ENCODE measurements at places on chromosomes 7 and 10.

- no peak for DNase-seq
Measured at GRCh38 chr10:65864036-65864435, 1061.8 kb upstream of the LRRTM3 start.

DNA sequence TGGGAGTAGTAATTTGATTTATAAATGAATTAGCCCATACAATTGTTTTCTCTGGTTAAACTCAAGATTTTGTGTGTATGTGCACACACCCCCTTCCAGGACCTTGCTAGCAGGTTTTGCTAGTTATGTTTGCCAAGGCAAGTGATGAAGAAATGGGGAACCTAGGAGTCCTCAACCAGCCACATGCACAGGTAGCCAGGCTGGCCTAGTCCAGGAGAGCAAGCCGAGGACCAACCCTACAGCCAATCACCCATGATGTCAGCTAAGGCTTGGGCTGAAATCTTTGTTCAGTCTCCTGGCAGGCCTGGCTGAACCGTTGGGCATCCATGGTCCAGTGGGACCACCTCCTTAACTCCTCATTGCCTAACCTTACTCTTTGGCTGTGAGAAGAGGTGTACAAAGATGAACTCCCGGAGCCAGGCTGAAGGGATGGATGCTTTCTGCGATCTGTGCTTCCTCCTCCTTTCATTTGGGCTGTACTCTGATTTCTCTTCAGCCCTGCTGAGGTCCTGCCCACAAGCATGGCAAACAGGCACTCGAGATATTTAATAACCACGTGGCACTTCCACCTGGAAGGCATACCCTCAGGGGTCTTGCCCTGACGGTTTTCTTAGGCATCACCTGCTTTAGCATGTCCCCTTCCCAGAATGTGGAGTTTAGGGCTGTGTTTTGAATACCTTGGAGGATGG, 22.1 kb downstream of the HNRNPA2B1 start:
- DNase-seq: no peak

DNA sequence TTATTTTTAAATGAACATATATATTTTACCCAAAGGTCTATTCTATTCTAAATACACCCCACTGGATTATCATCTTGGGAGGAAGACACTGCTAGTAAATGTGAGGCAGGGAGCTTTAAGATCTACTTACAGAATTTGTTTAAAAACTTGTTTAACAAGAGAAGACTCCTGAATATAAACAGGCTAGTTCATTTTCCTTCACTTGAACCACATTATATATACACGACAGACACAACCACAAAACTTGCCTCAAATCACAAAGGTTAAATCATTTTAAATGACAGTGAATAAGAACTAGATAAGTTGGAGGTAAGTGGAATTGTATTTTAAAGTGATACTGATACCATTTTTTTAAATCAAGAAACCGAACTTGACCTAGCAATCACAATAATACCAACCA, 109.2 kb downstream of the ATE1 start:
- DNase-seq: no peak

DNA sequence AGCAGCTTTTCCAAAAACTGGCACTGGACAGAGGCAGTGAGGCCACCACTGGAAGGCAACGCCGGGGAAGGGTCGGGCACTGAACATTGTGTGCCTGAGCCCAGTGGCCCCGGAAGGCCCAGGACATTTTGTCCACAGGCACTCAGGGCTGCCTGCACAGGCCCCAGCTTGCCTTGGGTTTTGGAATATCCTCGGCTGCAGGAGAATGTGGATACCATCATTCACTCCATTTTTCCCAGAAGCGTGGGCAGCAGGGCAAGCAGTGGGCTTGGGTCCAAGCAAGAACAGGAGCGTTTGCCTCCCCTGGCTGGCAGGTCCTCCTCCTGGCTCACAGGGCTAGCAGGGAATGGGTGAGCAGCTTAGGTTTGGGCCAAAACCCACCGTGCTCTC, 147.4 kb downstream of the EBF3 start:
- DNase-seq: no peak

- DNase-seq: no peak
Measured at GRCh38 chr10:59881640-59882039, 24.7 kb downstream of the CCDC6 start.

DNA sequence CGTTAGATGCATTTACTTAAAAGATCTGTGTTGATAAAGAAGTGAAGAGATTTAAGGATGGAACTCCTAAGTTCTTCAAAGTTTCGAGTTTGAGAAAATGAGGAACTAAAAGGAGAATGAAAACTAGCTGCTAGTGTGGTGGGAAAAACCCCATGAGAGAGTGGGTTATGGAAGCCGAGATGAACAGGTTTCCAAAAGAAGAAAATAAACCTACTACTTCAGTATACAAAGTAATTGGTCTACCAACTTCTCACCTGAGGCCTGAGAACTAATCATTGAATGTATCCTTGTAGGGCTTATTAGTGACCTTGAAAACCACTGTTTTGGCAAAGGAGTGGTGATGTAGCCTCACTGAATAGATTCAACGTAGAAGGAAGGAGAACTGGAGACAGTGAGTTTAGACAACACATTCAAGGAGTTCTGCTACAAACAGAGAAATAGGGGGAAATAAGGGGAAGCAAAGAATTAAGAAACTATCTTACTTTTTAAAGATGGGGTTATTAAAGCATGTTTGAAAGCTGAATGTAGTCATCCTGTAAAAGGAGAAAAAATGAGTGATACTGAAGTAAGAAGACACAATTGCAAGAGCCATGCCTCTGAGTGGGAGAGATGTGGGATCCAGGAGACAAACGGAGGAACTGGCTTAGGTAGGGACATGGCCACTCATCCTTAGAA, 50.8 kb downstream of the CH25H start:
- no peak for DNase-seq

- no peak for DNase-seq
Measured at GRCh38 chr7:549891-550625, 30.4 kb upstream of the PDGFA start.

DNA sequence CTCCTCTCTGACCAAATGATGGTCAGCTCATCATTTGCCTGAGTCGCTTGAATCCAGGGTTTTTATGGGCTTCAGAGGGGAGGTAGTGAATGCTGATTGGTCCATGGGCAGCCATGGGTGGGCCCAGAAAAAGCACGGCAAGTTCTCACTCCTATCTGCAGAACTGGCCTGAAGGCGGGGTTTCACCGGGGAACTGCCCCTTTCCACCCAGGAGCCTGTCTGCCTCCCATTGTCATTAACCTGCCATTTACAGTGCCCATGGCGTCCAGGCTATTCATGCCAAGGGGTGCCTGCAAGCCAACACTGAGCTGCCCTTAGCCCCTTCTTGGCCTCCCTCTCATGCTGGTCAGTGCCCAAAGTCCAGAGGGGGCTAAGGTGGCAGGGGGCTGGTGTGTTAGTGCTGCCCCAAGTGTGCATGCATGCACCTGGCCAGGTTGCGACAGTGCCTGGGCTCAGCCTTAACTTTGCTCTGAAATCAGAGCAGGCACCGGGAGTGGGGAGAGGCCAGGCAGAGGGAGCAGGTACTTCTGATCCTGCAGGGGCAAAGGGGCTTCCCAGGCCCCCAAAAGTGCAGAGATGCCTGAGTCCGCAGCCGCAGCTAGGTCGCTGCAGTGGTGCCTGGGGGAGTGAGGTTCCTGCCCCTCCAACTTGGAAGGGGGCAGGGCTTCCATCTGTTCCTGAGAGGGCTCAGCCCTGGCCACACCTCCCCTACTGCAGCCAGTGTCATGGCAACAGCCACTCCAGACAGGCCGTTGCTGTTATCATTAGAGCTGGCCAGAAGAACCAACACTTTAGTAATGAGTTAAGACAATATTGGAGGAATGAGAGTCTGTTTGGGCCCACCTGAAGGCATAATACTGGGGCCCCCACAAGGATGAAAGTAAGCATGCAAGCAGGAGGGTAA, 561.6 kb downstream of the GRM8 start:
- DNase-seq: no peak

DNA sequence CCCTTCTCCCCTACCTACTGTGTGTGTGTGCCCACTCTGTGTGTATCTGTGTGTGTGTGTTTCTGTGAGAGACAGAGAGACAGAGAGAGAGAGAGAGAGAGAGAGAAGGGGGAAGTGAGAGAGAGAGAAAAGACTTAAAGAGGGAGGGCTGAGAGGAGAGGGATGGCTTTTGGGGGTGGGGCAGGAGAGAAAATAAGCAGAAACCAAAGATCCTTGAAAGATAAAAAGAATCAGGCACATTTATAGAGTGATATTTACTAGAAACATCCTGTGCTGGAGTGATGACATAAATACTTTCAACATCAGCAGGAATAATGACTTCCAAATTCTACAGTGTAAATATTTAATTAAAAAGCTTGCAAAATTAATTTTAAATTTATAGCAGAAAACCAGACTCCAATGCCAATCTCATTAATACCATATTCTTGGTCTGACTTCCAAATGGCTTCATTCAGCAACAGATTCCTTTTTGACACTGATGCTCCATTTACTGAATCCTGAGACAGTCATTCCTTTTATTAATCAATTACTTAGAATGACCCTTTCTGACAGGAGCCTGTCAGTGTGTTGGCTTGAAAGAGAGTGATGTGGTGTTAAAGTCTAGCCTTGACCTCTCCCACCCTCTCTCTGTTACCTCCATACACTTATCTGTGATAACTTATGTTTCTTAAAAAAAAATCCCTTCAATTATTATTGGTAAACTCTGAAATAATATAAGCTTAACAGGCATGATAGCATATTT, 41.7 kb upstream of the WNT2 start:
- DNase-seq: no peak

DNA sequence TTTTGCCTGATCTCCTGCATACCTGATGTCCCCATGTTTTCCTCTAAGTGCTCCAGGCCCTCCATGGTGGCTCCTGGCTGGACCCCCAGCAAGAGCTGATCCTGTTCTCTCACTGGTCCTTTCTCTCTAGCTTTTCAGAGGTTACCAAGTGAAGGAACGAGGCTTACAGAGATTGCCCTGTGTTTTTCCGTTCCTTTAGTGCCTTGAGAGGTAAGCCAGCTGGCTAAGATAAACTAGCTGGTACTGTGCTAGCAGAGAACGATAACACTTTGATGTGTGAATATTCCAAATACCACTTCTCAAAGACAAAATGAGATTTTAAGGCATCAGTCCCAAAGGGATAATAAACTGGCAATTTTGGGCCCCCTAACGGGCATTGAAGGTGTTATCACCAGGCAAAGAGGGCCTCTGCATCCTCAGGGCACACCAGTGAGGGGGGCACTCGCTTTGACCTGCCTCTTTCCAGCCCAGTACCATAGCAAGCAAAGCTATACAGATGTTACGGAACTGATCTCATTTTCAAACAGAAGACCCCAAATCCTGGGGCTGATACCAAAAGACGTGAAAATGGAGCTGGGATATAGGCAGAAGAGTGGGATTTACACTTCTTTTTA, 8.4 kb upstream of the CCNY start:
- DNase-seq: no peak

GRCh38 chr10:12455766-12456165, 106.4 kb downstream of the CAMK1D start:
- no peak for DNase-seq

GRCh38 chr7:47335557-47336471, 246.1 kb downstream of the TNS3 start:
- DNase-seq: no peak

GRCh38 chr7:3884543-3884942, 583.5 kb downstream of the SDK1 start:
- DNase-seq: no peak

GRCh38 chr10:71233482-71233892, 21.1 kb downstream of the UNC5B start:
- no peak for DNase-seq

GRCh38 chr7:125122173-125122572, 192.5 kb upstream of the POT1 start:
- DNase-seq: no peak

DNA sequence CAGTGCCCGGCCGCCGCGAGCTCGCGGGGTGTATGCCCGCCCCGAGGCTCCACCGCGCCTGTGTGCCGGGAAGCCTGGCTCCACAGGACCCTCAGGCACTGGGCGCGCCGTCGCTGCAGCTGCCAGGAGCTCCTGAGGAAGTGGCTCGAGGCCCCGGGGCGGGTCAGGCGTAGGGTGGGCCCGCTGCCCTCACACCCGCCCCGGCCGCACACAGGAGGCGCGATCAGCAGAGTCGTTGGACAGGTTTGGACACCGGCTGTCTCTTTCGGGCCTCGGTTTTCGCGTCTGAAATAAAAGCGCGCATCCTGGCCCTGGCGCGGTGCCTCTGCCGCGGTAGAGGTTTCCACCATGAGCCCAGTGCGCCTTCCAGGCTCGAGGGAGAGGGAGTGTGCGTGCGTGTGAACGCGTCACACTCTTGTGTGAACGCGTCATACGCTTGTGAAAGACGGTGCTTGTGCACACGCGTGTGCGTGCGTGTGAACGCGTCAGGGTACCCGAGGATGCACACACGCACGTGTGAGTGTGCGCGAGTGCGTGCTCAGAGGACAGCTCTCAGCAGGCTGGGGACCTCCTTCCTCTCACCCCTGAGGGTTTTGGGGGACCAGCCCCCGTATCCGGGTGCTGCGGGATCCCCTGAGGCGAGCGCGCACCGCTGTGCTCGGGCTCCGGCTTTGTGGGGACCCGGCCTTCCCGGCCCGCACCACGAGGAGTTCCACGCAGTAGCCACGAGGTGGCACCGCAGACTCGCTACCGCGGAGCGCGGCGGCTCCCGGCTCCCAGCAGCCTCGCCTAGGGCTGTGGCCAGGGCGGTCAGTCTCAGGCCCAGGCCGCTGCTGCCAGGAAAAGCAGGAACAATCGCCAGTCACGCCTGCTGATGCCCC, 83.8 kb downstream of the BMS1 start:
- peak; percentile 18 for DNase-seq

- DNase-seq: no peak
Measured at GRCh38 chr10:123458933-123459332, 207.2 kb upstream of the GPR26 start.

GRCh38 chr7:28480595-28480994, 68.3 kb downstream of the CREB5 start:
- DNase-seq: no peak

DNA sequence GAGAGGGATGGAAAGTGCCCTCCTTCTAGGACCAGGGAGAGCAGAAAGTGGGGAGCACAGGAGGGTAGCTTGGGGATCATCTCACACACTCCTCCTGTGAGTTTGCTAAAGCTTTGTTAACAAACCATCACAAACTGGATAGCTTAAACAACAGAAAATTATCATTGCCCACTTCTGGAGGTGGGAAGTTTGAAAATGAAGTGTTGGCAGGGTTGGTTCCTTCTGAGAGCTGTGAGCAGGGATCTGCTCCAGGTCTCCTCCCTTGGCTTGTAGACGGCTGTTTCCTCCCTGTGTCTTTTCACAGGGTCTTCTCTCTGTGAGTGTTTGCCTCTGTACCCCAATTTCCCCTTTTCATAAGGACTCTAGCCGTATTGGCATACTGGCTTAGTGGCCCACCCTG, 32.0 kb upstream of the CXCL12 start:
- DNase-seq: no peak

- DNase-seq: no peak
Measured at GRCh38 chr7:151382079-151382885, 27.6 kb downstream of the WDR86 start.

GRCh38 chr10:120459185-120459584, 2.2 kb downstream of the PLPP4 start:
- DNase-seq: no peak

DNA sequence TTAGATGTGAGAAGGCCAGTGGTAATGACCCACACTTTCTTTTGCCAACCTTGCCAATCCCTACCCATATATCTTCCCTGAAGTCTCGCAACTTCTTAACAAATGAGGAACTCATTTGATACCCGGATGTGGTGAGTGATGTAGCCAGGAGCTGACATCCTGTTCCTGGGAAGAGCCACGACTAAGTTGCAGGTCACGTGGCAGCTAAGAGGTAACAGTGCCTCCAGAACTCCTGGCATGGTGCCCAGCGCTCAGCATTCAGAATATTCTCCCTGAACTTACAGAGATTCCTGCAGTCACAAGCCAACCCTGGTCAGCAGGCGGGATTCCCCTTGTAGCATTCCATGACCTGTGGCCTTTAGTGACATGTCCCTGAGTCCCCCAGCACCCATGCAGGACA, 282.5 kb downstream of the GALNT17 start:
- no peak for DNase-seq
